ENCODE measurements at places on chromosomes 3 and 15. TPM values are rescaled to one million over a fixed set of nuclear protein-coding genes. Genes with fewer than 3 reads are reported as not detected.

DNA sequence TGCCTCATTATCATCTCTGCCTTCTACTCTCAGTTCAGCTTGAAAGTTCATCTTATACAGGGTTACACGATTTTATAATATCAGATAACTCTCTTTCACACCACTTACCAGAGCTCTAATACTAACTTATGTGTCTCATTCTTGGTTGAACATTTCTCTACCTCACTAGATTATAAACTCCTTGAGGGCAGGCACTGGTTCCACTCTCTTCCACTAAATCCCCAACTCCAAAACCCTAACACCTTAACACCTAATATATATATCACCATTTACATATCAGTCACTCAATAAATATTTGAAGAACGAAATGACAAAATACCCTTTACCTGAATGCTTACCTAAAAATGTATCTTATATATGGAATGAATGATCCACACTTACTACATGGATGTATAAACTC is 977.2 kb downstream of the FHIT start:
- H3K36me3 ChIP-seq = no peaks in the 10 kb centered on the region
- no peak for DNase-seq
- no peak overlapping the region for H3K27ac ChIP-seq
- no peak overlapping the region for H3K4me3 ChIP-seq

DNA sequence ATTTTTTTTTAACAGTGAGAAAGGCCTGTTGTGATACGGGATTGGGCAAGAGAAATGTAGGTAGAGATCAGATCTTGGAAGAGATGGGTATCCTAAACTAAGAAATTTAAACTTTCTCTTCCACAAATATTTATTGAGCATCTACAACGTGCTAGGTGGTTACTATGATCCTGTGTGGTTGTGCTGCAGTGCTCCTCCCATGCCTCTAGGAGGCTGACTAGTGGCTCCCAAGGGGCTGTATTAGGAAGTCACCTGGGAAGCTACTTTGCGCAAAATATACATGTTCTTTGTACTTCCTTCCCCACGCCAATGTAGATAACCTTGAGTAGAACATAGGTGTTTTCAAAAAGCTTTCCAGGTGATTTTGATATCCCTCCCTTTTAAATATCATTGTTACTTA is 27.2 kb downstream of the USP3 start:
- no peak overlapping the region for H3K27ac ChIP-seq
- no peaks in the 10 kb centered on the region for H3K4me1 ChIP-seq
- H3K27me3 ChIP-seq = no peaks in the 10 kb centered on the region
- no peak overlapping the region for H3K4me3 ChIP-seq
- DNase-seq = no peak

- H3K27me3 ChIP-seq = no peaks in the 10 kb centered on the region
- H3K36me3 ChIP-seq = no peaks in the 10 kb centered on the region
- DNase-seq = no peak
- H3K27ac ChIP-seq = no peak overlapping the region
- no peak overlapping the region for H3K4me3 ChIP-seq
- no peaks in the 10 kb centered on the region for H3K4me1 ChIP-seq
These were observed 25.6 kb downstream of the SLC7A14 start for GRCh38 chr3:170560296-170560695.

DNA sequence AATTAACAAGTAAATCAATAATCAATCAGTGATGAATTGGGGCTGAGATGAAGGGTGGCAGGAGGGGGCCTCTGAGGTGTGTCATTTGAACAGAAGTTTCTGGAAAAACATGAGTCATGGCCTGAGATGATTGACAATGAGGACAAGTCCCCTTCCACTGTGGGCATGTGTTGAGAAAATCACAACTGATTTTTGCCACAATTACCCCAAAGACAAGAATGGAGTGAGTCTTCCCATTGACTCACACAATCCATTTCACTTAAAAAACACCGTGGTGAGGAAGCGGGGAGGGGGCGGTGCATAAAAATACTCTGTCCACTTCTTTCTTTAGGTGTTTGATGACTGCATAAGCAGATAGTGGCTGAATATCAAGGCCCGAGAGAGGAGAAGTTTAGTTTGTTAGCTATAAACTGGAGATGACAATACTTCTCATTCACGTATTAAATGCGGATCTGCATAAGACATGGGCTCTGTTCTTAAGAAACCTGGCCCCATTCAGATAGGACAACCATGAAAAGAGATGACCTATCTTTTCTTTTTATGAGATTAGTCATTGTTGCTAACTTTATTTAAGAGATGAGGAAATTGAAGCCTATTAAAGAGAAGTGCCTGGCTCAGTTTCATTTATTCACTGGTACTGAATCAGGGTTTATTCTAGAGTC is 34.7 kb downstream of the SHC4 start:
- no peak for DNase-seq
- no peak overlapping the region for H3K27ac ChIP-seq
- no peaks in the 10 kb centered on the region for H3K27me3 ChIP-seq
- no peaks in the 10 kb centered on the region for H3K36me3 ChIP-seq
- H3K4me3 ChIP-seq = no peak overlapping the region

IL5RA gene
- total RNA-seq = 0.85 TPM

DNA sequence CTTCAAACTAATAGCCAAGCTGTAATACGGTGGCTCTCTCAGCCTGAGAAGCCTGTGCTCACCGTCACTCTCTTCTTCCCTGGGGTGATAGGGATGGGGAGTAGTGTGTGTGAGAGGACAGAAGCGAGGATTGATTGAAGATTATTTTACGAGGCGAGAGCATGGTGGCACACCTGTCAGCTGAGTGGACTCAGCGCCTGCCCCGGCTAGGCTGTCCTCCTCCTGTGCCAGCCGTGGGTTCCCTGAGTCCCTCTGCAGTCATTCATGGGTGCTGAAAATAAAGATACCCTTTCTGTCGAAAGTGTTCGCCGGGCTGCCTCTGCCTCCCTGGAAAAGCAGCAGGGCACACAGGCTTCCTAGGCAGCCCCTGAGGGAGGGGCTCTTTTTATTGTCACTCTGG is 124.1 kb downstream of the PGPEP1L start:
- no peaks in the 10 kb centered on the region for H3K27me3 ChIP-seq
- DNase-seq = no peak
- no peaks in the 10 kb centered on the region for H3K36me3 ChIP-seq
- H3K4me3 ChIP-seq = no peak overlapping the region

- no peak overlapping the region for H3K4me3 ChIP-seq
- H3K27me3 ChIP-seq = no peaks in the 10 kb centered on the region
- no peak overlapping the region for H3K27ac ChIP-seq
- H3K4me1 ChIP-seq = peaks cover 6% of the 10 kb centered on the region
These were observed 80.1 kb upstream of the HERC1 start for GRCh38 chr15:63913786-63914315.

DNA sequence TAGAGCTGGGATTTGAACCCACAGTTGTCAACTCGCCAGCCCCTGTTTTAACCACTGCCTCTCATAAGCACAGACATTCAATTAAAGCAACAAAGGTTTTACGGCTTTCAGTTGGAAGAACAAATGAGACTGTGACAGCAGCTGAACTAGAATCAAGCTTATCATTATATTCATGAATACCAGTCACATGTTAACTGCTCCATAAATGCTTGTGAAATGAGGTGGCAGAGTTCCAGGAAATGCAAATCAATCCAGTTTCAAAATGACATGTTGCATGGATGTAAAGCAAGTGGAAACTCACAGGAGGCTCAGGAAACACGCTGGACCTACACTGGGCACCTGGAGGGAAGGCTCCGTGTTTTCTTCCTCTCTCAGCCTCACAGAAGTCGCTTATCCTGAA is 3.9 kb downstream of the GP5 start:
- H3K4me1 ChIP-seq = peaks cover 49% of the 10 kb centered on the region
- H3K27me3 ChIP-seq = peaks cover 41% of the 10 kb centered on the region
- H3K36me3 ChIP-seq = no peaks in the 10 kb centered on the region
- DNase-seq = no peak
- H3K4me3 ChIP-seq = no peak overlapping the region

DNA sequence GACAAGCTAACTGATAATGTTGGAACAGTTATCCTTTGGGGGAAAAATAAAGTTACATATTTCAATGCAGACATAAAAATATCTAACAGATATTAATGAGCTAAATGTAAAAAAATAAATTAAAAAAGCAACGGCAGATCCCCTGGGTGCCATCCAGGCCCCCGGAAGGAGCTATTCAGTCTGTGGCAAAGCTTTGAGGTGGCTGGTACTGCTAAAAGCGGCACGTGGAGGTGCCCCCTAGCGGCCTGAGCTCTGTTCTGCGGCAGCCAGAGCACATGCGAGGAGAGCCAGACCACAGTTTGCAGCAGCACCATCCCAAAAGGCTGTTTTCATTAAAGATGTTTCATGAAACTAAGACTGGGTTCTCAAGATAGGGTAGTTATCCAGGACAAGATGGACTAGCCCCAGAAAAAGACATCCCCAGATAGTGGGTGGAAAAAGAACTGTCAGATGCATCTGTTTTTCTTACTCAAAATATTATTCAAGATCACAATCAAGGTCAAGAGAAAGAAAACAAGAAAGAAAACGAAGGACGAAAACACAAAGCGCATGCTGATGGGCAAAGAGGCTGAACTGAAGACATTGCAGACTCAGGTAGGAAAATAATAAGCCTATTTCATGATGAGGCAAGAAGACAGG is 18.7 kb downstream of the AP3S2 start:
- H3K27me3 ChIP-seq = no peaks in the 10 kb centered on the region
- H3K36me3 ChIP-seq = peaks cover 12% of the 10 kb centered on the region
- no peak overlapping the region for H3K4me3 ChIP-seq
- peak; percentile 87 for DNase-seq
- no peak overlapping the region for H3K27ac ChIP-seq

- H3K4me1 ChIP-seq = peaks cover 12% of the 10 kb centered on the region
- no peak for DNase-seq
- no peak overlapping the region for H3K4me3 ChIP-seq
These were observed 1.4 kb downstream of the PCCB start for GRCh38 chr3:136251511-136251910.

GADL1 gene
- 0.09 TPM for total RNA-seq

GLCE gene
- 12.8 TPM for total RNA-seq

DNA sequence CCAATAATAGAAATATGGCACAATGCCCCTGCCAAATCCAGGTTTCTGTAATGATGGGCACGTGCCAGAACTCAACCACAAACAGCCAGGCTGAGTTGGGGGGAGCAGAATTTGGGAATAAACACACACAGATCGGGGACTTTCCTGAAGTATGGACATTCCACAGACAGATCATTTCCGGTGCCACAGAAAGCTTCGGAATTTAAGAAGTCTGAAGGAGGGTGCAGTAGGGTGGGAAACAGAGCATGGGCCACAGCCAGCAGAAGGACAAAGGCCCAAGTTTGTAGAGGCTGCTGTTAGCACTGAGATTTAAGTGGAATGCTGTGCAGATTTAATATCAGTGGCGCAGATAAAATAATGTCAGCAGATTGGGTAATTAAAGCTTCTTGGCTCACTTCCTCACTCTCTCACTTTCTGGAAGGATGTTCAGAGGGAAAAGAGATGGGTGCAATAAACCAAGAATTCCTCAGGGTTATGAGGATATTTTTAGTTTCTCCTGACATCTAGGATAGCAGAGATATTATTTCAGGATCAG is 67.4 kb downstream of the MYLK start:
- no peak overlapping the region for H3K4me3 ChIP-seq
- H3K4me1 ChIP-seq = no peaks in the 10 kb centered on the region
- H3K27ac ChIP-seq = no peak overlapping the region
- no peaks in the 10 kb centered on the region for H3K36me3 ChIP-seq

DNA sequence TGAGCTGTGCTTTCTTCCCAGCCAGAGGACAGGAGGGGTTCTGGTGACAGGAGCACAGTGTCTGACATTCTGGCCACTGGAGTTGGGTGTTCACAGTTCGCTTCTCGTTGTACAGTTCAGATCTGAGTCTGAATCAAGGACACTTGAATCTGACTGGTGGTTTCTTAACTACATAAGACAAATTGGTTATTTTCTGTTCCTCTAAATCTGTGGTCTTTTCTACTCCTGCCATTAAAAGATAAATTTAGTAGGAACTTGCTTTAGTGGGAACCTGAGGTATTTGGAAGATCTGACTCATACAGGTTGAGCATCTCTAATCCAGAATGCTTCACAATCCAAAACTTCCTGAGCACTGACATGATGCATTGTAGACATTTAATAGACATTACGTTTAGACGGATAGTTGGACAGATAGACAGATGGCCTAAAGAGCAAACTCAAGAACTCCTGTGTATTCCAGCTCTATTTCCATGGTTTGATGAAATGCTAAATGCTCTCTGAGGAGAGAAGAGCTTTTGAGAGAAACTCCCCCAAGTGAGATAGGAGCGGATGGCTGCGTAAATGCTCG is 71.0 kb downstream of the CCK start:
- no peak for DNase-seq
- peaks cover 24% of the 10 kb centered on the region for H3K36me3 ChIP-seq
- H3K4me1 ChIP-seq = peaks cover 20% of the 10 kb centered on the region
- H3K27me3 ChIP-seq = no peaks in the 10 kb centered on the region

NKTR gene
- total RNA-seq = 32.1 TPM

DNA sequence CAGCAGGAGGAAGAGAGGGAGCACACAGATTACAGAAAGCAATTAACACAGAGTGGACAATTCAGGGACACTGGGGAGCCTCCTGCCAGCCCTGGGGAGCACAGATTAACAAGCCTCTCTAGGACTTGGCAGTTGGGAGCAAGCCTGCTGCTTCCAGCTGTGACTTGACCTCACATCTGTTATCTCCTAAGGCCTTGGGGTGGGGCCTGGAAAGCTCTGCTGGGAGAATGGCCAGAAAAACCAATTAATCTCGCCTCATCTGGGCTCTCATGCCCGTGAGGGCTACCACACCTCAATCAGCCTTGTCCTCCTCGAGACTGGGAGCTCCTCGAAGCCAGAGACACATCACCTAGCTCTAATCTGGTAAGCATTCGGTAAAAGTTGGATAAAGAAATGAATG is 39.1 kb downstream of the SEMA5B start:
- H3K4me3 ChIP-seq = no peak overlapping the region
- peaks cover 48% of the 10 kb centered on the region for H3K27me3 ChIP-seq
- no peaks in the 10 kb centered on the region for H3K4me1 ChIP-seq
- DNase-seq = no peak
- no peak overlapping the region for H3K27ac ChIP-seq
- H3K36me3 ChIP-seq = no peaks in the 10 kb centered on the region

DNA sequence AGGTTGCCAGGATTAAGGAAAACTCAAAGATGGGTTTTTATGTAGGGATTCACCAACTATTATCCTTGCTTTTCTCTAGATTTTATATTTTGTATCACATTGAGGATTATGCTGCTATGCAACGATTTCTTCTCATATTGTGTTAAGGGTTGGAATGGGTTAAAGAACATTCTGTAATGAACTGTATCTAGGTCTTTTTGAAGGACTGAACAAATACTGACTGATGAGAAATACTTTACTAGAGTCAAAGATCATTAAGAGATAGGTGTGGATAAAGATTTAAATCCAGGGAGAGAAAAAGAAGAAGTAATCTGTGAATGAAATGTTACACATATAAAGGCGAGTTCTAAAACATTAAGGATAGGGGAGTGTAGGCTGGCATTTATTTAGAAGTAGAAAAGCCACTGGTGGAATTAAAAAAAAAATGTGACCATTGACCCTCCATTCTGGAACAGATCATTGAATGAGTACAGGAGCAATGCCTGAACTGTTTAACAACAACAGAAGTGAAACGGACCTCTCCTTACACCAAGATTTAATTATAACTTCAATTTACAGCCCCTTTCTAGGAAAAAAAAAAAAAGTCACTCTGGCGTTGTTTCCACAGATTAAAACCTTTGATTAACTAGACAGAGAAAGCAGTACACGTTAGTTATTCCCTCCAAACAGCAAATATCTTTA is 39.2 kb downstream of the PROS1 start:
- no peaks in the 10 kb centered on the region for H3K36me3 ChIP-seq
- no peak for DNase-seq
- H3K4me3 ChIP-seq = no peak overlapping the region

GRCh38 chr3:138375447-138375846 is 27.1 kb downstream of the MRAS start:
- H3K27me3 ChIP-seq = no peaks in the 10 kb centered on the region
- DNase-seq = no peak
- H3K4me3 ChIP-seq = no peak overlapping the region
- H3K27ac ChIP-seq = no peak overlapping the region
- no peaks in the 10 kb centered on the region for H3K4me1 ChIP-seq

Measured in thymus (tissue), 14 donors.